KG1 (cell line): ENCODE measurements at places on chromosomes 3 and 15.

DNA sequence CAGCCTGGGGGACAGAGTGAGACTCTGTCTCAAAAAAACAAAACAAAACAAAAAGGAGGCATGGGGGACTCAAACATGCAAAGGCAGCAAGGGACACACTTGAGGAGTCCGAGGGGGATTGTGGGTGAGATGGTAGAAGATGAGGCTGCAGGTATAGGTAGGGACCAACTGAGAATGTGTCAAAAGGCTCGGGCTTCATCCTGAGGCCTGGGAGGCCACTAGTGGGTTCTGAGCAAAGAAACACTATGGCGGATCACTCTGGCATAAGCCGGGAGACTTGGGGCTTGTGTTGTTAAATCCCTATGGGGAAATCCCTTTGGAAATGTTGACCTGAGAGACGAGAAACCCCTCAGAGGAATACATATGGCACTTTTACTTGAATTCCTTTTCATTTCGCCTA, 21.2 kb downstream of the ZNF710 start:
- DNase-seq, result no peak

DNA sequence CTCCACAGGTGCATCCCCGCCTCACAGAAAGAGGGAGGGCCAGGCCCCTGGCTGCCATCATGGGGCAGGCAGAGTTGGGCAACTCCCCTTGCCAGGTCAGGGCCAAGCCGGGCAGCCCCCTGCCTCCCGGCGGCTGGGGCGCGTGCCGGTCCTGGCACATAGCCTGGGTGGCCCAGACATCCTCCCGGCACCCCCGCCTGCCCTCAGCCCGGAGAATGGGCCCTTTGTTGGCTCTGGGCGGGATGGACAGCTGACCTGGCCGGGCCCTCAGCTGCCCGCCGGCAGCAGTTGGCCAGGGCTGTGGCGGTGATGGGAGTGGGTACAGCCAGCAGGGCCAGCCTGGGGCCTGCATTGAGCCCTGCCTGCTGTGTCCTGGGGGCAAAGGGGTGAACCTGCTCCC, 16.5 kb downstream of the PLXNA1 start:
- DNase-seq, result no peak

- DNase-seq, result no peak
Observed at GRCh38 chr3:168248383-168249204, 152.9 kb upstream of the GOLIM4 start.

- DNase-seq, result no peak
Observed at GRCh38 chr3:22691856-22692628, 511.1 kb upstream of the UBE2E2 start.

- DNase-seq, result no peak
Observed at GRCh38 chr15:71433402-71433801, 318.1 kb downstream of the THSD4 start.

- DNase-seq, result no peak
Observed at GRCh38 chr3:151015767-151016477, 43.4 kb upstream of the CLRN1 start.
